Naive B cell (primary cell): ENCODE measurements at places on chromosomes 11 and 22. TPM values are rescaled to one million over a fixed set of nuclear protein-coding genes. Genes with fewer than 3 reads are reported as not detected.

- DNase-seq: no peak
- no peaks in the 10 kb centered on the region for H3K36me3 ChIP-seq
- H3K4me1 ChIP-seq: peaks cover 33% of the 10 kb centered on the region
- no peak overlapping the region for H3K4me3 ChIP-seq
- H3K27me3 ChIP-seq: no peaks in the 10 kb centered on the region
Observed at GRCh38 chr11:76371170-76371569, 9.8 kb downstream of the THAP12 start.

- no peaks in the 10 kb centered on the region for H3K4me1 ChIP-seq
- H3K27me3 ChIP-seq: peaks cover 5% of the 10 kb centered on the region
- DNase-seq: no peak
- no peaks in the 10 kb centered on the region for H3K36me3 ChIP-seq
- no peak overlapping the region for H3K4me3 ChIP-seq
- no peak overlapping the region for H3K27ac ChIP-seq
Observed at GRCh38 chr11:34337016-34337415, 20.8 kb downstream of the ABTB2 start.

DNA sequence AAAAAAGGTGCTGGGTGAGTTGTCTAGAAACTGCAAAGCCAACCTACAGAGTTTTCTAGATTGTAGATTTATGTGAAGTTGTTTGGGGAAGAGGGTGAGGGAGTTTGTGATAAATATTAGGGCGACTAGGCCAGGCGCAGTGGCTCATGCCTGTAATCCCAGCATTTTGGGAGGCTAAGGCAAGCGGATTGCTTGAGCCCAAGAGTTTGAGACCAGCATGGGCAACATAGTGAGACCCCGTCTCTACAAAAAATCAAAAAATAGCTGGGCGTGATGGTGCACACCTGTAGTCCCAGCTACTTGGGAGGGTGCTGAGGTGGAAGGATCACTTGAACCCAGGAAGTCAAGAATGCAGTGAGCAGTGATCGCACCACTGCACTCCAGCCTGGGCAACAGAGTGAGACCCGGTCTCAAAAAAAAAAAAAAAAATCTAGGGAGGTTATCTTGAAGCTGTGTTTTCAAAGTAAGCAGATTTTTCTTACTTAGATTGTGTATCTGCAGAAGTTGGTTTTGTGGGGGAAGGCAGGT lies 844 bp downstream of the APOL6 start:
- H3K4me1 ChIP-seq: peaks cover 25% of the 10 kb centered on the region
- DNase-seq: no peak
- peak overlapping the region; percentile 93 for H3K4me3 ChIP-seq
- H3K27ac ChIP-seq: peak overlapping the region; percentile 95

DNA sequence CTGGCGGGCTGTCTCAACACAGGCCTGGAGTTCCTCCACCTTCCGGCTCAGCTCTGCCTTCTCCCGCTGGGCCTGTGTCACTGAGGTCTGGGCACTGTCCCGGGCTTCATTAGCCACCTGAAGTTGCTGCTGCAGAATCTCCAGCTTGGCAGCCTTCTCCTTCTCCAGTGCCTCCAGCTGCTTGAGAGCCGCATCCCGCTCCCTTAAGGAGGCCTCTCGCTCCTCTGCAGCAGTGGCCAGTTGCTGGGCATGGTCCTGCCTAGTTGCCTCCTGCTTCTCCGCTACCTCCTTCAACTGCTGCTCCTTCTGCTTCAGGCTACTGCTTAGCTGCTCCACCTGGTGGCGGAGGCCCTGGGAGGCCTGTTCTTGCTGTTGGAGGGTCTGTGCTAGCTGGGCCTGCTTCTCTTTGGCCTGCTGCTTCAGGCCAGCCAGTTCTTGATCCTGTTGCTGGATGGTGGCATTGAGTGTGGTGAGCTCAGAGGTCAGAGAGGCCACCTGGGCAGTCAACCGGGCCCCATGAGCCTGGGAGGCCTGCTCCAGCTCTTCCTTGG lies 16.9 kb downstream of the IL18BP start:
- no peaks in the 10 kb centered on the region for H3K27me3 ChIP-seq
- DNase-seq: no peak
- H3K4me1 ChIP-seq: peaks cover 8% of the 10 kb centered on the region
- H3K27ac ChIP-seq: no peak overlapping the region
- no peak overlapping the region for H3K4me3 ChIP-seq

- no peak overlapping the region for H3K27ac ChIP-seq
- H3K36me3 ChIP-seq: no peaks in the 10 kb centered on the region
- no peaks in the 10 kb centered on the region for H3K4me1 ChIP-seq
- no peak for DNase-seq
- no peak overlapping the region for H3K4me3 ChIP-seq
Observed at GRCh38 chr11:60230681-60231080, 12.3 kb downstream of the MS4A4E start.

DNA sequence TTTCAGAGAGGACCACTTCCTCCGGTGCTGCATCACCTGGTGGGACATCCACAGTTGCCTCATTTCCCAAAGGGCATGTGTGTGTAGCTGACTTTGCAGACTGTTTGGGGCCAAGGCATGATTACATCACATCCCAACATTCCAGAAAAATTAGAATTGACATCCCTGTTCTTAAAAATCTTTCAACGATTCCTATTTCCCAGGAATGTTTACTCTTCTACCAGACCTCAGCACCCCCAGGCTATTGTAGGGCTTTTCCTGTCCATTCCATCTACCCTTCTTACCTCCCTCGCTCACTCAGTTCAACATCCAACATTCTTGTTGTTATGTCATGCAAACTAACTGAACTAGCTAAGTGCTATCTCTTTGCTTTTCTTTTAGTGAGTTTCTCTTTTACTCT lies 37.3 kb downstream of the PIWIL4 start:
- no peaks in the 10 kb centered on the region for H3K27me3 ChIP-seq
- H3K36me3 ChIP-seq: peaks cover 10% of the 10 kb centered on the region
- DNase-seq: no peak
- no peak overlapping the region for H3K4me3 ChIP-seq

DNA sequence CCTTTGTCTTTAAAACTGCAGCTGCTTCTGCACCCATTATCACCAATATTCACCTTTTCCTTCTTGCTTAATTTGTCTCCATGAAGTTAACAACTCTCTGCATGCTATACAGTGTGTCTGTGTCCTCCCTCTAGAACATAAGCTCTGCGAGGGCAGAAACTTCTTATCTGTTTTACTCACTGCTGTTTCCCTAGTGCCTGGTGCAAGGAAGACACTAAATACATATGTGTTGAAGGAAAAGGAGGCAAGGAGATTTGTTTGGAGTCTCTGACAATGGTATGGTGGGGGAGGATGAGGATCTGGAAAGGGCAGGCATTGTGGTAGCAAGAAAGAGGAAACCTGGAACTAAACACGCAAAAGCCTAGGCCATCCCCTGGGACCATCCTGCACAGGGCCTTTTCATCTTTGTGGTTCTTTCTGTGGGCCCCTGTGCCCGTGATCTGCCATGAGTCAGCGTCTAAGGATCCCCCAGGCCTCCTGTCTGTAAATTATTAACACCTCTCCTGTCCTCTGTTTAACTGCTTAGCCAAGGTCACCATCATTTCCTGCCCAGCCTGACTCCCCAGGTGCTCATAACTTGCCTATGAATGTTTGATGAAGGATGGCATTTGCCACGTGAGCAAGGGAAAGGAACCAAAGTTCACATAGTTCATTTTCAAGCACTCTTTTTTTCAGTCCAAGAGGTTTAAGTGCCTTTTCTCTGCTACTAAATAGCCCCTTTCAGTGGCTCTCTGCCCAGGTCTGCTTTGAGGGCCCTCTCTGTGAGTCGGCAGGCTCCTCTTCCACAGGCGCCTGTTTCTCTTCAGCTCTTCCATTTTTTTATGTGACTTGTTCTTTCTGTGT lies 131.1 kb downstream of the RASSF10 start:
- DNase-seq: no peak
- H3K27ac ChIP-seq: no peak overlapping the region
- no peaks in the 10 kb centered on the region for H3K4me1 ChIP-seq
- no peaks in the 10 kb centered on the region for H3K36me3 ChIP-seq

- H3K4me1 ChIP-seq: peaks cover 57% of the 10 kb centered on the region
- no peak overlapping the region for H3K27ac ChIP-seq
- H3K36me3 ChIP-seq: peaks cover 9% of the 10 kb centered on the region
- no peak for DNase-seq
Observed at GRCh38 chr11:66076561-66076960, 6.5 kb downstream of the PACS1 start.

GRCh38 chr11:130871616-130872015 lies 44.7 kb downstream of the SNX19 start:
- no peak overlapping the region for H3K27ac ChIP-seq
- no peaks in the 10 kb centered on the region for H3K27me3 ChIP-seq
- H3K36me3 ChIP-seq: peaks cover 8% of the 10 kb centered on the region

- peaks cover 13% of the 10 kb centered on the region for H3K36me3 ChIP-seq
- peak overlapping the region; percentile 99 for H3K27ac ChIP-seq
- H3K4me1 ChIP-seq: peaks cover 59% of the 10 kb centered on the region
- peak overlapping the region; percentile 97 for H3K4me3 ChIP-seq
Observed at GRCh38 chr11:67267188-67268080, 1.2 kb downstream of the GRK2 start.

- no peaks in the 10 kb centered on the region for H3K27me3 ChIP-seq
- no peak for DNase-seq
- H3K4me1 ChIP-seq: peaks cover 17% of the 10 kb centered on the region
- peak overlapping the region; percentile 70 for H3K27ac ChIP-seq
Observed at GRCh38 chr22:33451866-33452469, 393.8 kb upstream of the SYN3 start.

DNA sequence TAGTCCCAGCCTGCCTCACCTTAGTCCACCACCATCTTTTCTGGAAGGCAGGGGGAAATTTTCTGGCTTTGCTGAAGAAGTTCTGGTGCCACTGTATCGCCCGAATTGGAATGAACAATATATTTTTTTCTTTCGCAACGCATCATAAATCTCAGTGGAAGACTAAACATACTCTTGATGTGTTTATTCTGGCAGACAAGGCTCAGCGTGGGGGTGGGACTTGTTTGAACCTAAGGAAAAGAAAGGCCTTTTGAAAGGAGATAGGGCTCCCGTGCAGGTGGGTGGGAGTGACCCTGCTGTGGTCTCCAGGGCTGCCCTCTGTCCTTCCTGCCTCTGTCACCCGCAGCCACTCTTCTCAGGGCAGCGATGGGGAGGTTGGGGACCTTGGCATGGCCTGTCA lies 42.5 kb downstream of the CD82 start:
- peaks cover 10% of the 10 kb centered on the region for H3K36me3 ChIP-seq
- H3K27me3 ChIP-seq: no peaks in the 10 kb centered on the region
- no peak for DNase-seq
- peak overlapping the region; percentile 10 for H3K4me3 ChIP-seq

DNA sequence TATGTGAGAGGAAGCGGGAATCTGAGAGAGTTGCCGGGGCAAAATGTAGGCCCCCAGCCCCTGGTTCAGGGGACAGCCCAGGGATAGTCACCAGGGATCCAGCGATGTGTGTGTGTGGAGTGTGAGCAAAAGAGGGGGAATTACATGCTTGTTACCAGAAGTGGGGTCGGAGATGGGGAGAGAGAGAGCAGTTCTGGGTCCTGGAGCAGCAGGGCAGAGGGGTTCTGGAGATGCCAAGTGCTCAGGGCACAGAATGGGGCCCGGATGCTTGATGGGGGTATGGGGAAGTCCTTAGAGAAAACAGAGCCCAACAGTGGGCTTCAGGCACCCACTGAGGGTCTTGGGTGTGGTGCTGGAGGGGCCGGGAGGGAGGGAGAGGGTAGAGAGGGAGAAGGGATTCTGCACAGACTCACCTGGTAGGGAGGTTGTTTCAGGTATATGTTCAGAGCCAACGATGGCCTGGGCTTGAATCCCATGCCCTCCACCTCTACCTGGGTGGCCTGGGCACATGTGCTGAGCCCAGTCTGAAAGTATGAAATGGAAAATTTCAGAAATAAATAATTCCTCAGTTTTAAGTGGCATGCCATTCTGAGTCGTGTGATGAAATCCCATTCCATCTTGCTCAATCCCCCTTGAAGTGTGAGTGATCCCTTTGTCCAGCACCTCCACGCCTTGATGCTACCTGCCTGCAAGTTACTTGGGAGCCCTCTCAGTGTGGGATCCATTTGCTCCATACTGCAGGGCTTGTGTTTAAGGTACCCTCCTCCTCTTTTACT lies 12.4 kb downstream of the SMIM38 start:
- peak overlapping the region; percentile 5 for H3K27ac ChIP-seq
- DNase-seq: no peak
- H3K36me3 ChIP-seq: peaks cover 2% of the 10 kb centered on the region
- peaks cover 39% of the 10 kb centered on the region for H3K27me3 ChIP-seq
- no peak overlapping the region for H3K4me3 ChIP-seq

GRCh38 chr11:36296884-36297543 lies 926 bp downstream of the PRR5L start:
- no peaks in the 10 kb centered on the region for H3K36me3 ChIP-seq
- DNase-seq: no peak
- peaks cover 3% of the 10 kb centered on the region for H3K4me1 ChIP-seq
- H3K27ac ChIP-seq: no peak overlapping the region

DNA sequence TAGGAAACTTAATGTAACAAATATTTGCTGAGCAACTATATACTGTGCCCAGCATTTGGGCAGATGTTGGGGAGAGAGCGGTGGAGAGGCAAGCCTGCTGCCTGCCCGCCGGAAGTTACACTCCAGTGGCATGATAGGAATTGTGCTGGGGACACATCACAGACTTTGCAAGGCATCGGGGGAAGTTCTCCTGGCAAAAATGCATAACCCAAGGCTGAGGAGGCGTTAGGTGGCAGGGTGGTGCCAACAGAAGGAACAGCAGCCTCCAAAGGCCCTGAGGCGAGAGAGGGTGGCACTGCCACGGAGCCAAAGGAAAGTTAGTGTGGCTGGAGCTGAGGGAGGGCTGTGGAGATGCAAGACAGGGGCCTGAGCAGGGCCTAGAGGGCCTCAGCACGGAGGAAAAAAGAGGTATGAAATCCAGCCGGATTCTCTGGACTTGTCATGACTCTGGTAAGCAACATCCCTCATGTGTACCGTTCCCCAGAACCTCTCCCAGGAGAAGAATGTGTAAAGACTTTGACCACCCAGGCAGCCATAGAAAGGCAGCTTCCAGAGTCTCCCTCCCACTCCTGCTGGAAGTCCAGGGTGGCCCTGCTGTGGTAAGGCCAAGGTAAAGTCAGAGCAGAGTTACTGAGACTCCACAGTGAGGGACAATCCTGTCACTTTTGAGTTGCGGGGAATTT lies 76.1 kb upstream of the RAB1B start:
- H3K36me3 ChIP-seq: peaks cover 21% of the 10 kb centered on the region
- peak overlapping the region; percentile 47 for H3K27ac ChIP-seq
- no peak for DNase-seq
- no peaks in the 10 kb centered on the region for H3K27me3 ChIP-seq

- H3K27ac ChIP-seq: no peak overlapping the region
- no peak overlapping the region for H3K4me3 ChIP-seq
- no peaks in the 10 kb centered on the region for H3K36me3 ChIP-seq
- no peak for DNase-seq
Observed at GRCh38 chr11:1759851-1760220, 3.9 kb downstream of the CTSD start.

The RRAS2 gene
- 96.8 TPM for polyA plus RNA-seq

The OR51E1 gene
- not detected for polyA plus RNA-seq

The PHLDB1 gene
- polyA plus RNA-seq: 0.54 TPM

The TIRAP gene
- polyA plus RNA-seq: 7.1 TPM

The SYT13 gene
- not detected for polyA plus RNA-seq

The OR52E6 gene
- polyA plus RNA-seq: not detected

The PDXP gene
- 4.0 TPM for polyA plus RNA-seq
